NT2/D1 (cell line): ENCODE measurements at places on chromosomes 1 and 21.
A peak's percentile ranks its signal among the peaks of the same experiment; 100 is the strongest.

DNA sequence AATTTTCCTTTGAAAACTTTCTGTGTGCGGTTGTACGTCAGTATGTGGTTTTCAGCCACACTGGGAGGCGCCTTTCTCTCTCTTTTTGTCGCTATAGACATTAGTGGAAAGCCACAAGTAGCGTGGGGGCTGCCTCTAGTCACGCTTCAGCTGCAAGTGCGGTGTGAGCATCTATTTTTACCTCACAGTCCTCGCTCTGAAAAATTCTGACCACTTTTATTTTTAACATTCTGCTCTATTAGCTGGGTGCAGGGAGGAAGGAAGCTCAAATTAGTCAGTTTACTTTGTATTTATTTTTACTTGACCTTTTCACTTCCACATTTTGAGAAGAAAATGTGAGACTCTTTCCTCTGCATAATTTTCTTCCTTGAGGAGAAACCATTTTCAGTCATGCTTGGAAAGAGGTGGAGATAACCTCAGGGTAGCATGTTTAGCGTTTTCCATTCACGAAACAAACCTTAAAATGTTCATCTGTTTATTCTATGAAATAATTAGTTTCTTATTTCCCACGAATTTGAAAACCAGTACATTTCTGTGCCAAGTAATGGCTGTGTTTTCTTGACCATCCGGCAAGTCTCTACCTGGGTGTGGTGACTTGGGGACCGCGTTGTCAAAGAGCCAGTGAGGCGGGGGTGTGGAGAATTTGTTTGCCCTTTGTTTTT lies 35.6 kb downstream of the ADARB1 start:
- DNase-seq, result no peak

DNA sequence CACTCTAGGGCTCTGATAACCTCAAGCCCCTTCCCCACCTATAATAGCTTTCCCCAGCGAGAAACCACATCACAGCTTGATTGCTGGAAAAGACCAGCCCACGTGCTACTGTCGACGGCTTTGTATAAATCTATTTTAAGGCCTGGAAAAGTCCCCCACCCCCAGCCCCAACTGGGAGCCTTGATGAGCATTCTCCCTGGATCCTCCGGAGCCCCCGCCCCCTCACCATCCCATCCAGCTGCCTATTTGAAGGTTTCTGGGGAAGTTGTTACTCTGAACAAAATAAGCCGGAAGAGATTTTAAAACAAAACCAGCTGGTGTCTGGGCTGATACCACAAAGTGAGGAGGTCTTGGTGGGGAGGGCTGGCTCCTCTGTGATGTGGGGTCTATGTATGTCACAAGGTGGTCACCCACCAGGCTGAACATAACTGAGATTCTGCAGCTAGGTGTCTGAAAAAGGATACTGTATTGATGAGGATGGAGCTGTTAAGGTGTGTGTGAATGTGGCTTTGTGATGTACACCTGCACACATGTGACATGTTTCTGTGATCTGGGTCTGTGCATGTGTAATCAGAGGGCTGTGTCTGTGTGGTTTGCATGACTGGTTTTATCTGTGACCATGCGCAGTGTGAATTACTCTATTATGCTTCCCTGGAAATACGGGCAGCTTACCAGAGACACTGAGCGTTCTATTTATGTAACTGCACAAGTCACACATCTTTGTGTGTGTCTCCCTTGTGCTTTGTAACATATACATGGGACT lies 25.0 kb downstream of the RIMS3 start:
- DNase-seq, result no peak

DNA sequence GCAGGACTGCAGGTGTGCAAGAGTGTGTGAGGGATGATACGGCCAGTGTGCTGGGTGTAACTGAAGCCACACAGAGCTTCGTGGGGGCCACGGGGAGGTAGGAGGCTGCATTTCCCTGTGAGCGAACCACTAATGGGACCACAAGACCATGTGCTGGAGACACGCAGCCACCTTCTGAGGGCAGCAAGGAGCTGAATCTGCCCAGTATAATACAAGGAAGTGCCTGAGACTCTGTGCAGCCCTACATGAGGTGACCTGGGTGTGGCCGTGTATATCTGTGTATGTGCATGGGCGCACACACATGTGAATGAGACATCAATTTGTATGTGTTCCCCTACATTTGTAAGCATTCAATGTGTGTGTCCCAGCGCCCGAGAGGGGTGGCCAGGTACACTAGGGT lies 50.8 kb downstream of the CHD5 start:
- DNase-seq, result no peak

DNA sequence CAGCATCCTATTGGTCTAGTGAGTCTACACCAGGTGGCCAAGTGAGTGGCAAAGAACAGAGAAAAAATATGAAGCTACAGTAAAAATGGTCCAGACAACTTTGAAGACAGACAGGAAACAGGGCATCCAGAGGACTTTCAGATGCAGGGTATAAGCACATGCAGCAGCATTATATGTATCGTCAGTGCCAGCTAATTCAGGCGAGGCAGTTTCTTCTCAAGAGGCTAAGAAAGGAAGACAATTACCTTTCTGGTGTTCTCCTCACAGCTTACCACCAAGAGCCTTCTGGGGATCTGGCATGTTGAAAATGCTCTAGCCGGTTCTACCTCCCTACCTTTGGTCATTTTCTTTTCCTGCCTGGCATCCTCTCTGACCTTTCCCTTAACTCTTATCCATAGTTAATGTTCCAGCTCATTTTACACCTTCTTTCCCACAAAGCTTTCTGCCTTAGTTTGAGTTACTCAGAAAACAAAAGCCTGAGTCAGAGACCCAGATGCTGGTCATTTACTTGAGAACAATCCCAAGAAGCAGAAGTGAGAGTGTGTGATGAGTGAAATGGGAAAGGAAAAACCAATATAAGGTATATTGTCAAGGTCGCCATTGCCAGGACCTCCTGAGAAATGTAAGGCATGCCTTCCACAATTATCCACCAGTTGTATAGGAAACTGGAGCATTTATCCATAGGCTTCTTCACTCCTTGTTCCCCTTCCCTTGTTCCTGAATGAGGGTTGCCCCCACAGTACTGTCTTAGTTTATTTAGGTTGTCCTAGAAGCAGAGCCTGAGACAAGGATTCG lies 444.1 kb downstream of the PLPP3 start:
- no peak for DNase-seq

GRCh38 chr1:174743654-174744561 lies 255.8 kb upstream of the CACYBP start:
- DNase-seq, result peak; percentile 27

DNA sequence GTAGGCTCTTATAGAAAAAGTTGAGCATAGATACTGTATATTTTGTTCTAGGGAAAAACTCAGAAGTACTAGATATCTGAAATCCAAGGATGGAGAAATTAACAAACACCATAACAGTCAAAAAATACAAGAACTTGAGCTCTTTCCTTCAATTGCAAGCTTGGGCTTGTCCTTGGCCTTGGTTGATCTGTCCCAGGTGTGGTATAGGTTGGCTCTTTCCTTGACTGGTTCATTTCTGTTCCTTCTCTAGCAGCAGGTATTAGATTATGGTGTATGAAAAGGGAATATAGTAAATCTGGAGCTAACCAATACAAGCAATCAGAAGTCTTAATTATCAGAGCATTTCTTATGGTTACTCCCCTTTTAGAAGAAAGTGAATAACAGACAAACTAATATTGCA lies 198.6 kb downstream of the GPATCH2 start:
- no peak for DNase-seq

DNA sequence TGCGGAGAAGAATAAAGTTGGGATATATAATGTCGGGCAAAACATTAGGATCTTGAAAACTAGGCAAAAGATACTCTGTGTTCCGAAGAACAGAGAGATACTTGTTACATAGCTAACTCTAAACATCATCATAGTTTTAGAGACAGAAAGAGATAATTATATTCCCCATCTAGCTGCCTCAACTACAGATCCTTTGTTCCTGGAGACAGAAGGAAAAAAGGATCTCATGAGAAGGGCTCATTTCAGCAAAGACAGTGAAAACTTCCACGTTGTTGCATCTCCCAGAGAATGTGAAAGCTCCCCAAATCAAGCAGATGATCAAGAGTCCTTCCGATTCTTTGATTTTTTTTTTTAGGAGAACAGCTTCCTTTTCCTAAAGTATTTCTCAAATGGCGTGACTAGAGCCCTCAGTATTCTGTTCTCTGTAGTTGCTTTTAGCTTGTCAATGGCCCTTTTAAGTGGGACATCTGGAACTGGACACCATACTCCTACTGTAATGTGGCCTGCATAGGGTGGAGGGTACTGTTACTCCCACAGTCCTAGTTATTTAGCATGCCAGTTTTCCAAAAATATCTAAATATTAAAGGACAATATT lies 1048.2 kb downstream of the TTLL7 start:
- DNase-seq, result no peak

GRCh38 chr21:22083899-22084298 lies 1085.7 kb downstream of the NCAM2 start:
- no peak for DNase-seq

DNA sequence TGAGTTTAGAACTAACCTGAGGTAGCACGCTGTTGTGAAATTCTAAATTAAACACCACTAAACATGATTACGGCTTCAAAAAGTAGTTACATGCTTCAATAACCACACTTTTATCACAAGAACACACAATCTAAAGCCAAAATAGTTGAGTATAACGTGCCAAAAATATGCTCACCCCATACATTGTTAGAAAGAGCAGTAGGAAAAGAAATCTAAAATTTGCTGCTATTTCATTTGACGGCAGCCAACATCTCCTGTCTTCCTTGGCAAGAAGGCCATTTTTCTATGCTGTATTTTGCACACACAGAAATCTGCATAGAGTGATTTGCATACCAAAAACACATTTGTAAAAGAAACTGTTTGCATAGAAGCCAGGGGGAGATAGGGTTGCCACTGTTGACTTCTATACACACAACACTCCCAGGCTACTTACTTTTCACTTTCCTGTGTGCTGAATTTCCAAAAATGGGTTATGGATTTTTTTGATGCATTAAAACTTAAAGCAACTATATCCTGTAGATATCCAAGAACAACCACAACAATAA lies 42.9 kb upstream of the DMRTB1 start:
- no peak for DNase-seq

DNA sequence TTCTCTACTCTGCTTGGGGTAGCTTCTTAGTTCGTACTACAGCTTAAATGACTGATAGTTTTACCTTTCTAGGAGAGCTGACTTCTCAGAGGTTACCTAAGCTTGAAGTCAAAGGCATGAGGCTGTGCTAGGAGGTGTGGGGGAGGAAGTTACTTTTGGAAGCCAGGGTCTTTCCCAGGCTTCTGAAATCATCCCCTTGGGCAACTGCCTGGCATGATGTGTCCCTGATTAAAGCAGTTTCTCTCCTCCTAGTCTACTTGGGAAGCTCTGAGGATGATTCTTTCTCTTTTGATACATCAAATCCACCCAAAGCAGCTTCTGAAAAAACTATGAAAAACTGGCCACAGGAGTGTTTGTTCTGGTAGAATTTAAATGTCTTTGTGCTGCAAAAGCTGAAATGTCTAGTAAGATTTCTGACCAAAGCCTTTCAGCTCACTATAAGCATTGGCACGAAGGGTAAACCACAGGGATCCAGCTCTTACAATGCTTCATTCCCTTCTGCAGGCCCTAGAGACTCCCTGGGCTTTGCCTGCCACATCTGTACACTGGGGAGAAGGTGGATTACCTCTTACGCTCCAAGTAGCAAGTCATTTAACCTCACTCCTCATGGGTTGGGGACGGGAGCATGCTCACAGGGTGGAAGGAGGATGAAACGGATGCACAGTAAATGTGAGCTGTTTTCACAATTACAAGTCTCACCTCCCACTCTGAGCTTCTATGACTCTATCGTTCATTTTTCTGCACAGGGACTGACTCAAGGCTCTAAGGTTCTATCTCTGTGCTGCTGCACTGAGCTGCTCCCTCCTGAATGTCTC lies 59.6 kb downstream of the RUNX1 start:
- no peak for DNase-seq

GRCh38 chr1:3029991-3030662 lies 8.9 kb downstream of the ACTRT2 start:
- no peak for DNase-seq
